NAMALWA (cell line): ENCODE measurements at places on chromosomes 7 and 10.

DNA sequence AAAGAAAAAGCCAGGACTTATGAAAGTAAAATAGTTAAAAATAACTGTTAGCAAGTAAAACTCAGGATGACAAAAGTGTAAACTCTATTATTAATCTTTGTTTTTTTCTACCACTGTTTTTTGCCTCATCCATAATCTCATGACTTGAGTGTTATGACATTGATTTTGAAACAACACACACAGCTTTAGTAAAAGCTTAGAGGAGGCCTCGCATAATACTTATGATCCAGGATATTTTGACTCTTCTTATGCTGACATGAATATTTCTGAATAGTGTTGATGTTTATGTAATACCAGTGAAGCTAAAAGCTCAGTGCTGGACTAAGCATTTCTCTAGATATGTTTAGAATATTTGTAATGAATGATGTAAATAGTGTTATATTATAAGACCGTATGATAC is 10.5 kb downstream of the KAT6B start:
- DNase-seq = no peak

DNA sequence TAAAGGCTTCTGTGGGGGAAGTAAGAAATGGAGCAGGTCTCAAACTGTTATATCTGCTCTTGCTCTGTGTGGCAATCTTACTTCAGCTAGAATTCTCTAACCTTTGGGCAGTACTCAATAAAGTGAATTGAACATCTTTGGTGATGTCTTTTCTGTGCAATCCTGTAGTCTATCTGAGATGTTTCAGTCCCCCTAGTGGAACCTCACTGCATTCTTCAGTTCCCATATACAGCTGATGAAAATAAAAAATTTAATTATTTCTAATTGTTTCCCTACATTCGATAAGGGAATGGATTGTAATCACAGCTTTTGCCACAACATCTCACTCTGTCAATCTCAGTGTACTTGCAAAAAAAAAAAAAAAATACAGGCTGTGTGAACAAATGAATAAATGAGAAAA is 522.6 kb downstream of the DNAJB9 start:
- DNase-seq = peak; percentile 26

GRCh38 chr10:112958275-112958995 is 8.4 kb downstream of the TCF7L2 start:
- DNase-seq = no peak

- DNase-seq = no peak
These were observed 144.1 kb downstream of the DLG5 start for GRCh38 chr10:77782328-77783061.

DNA sequence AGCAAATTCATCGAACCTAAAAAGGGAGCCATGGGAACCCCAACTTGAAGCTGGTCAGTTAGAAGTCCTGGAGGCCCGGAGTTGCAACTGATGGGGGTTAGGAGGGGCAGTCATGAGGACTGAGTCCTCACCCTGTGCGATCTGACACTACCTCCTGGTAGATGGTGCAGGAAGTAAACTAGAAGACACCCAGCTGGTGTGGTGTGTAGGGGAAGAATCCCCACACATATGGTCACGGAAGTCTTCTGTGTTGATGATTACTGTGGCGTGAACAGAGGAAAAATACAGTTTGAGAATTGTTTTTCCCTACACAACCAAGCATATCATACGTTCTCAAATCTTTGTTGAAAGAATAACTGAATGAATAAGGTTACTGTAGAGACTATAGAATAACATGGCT is 164.6 kb upstream of the KCTD7 start:
- no peak for DNase-seq

DNA sequence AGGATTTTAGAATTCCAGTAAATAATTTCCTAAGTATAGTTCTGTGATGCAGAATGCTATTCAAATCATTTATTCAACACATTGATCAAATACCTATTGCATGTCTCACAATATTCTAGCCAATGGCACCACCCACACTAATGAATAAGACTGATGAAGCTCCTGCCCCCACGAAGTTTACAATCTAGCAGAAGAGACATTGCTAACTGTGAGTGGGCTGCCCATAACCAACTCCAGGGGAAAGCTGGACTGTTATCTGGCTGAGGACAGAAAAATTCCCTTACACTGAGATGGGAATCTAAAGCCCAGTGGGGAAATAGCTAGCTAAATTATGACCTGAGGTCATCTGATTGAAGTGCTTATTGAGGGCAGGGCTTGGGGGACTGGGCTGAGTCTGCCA is 128.8 kb upstream of the LYZL2 start:
- DNase-seq = no peak

- no peak for DNase-seq
These were observed 20.5 kb upstream of the INPP5A start for GRCh38 chr10:132516771-132517725.

DNA sequence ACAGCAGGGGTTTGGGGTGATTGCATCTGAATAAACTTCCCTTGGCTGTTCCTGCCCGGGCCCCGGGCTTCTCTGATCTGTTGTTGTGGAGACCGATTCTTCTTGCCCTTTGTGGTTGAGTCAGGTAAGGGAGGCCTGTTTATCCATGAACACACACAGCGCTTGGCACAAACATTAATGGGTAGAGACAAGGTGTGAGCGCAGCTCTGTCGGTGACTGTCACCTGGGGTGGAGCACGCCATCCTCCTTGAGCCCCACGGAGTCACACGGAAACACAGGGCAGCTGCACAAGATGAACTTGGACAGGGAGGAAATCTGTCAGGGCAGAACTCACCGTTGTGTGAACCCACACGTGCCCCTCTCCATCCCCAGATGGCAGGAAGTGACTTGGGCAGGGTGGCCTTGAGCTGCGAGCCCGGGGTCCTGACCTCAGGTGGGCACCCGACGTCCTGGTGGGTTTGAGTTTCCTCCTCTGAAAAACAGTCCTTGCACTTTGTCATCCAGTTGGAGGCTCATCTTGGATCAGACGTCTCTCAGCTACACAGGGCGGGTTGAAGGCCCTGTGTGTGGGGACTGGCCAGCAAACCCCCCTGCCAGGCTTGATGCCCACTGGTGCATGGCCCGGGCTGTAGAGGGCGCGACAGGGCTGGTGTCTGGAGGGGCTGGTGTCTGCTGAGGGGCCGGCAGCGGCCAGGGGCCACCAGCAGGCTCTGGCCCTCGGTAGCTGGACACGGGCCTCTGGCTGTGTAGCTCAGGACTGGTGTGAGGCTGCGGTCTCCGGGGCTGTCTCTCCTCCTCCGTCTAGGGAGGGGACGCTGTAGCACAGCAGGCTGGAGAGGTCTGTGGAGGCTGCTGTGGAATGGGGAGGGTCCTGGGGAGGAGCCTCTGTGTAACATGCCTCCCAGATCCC is 24.2 kb upstream of the SHH start:
- no peak for DNase-seq

GRCh38 chr10:21141946-21142492 is 244.9 kb upstream of the NEBL start:
- no peak for DNase-seq

GRCh38 chr10:6482737-6483357 is 97.2 kb downstream of the PRKCQ start:
- no peak for DNase-seq

GRCh38 chr10:27673065-27673464 is 72.6 kb downstream of the MKX start:
- DNase-seq = no peak

- DNase-seq = peak; percentile 46
These were observed 162.3 kb upstream of the KLF14 start for GRCh38 chr7:130896051-130896881.

- no peak for DNase-seq
These were observed 52.2 kb downstream of the SHOC2 start for GRCh38 chr10:110971638-110972037.

DNA sequence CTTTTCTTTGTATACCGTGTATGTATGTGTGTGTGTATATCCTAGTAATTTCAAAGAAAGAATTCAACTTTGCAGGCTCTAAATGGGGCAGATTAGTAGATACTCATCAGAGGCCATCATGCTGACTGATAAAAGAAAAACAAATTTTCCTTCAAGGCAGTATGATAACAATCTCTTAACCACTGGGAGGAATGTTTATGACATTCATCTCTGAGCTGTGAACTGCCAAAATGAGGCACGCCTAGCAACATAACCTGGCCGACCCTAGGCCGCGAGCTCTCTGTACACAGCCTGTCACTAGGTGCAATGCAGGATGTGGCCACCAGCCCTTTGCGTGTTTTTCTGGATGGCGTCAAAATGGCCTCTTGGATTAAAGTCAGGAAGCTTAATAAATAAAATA is 343.7 kb upstream of the GALNT17 start:
- DNase-seq = no peak

DNA sequence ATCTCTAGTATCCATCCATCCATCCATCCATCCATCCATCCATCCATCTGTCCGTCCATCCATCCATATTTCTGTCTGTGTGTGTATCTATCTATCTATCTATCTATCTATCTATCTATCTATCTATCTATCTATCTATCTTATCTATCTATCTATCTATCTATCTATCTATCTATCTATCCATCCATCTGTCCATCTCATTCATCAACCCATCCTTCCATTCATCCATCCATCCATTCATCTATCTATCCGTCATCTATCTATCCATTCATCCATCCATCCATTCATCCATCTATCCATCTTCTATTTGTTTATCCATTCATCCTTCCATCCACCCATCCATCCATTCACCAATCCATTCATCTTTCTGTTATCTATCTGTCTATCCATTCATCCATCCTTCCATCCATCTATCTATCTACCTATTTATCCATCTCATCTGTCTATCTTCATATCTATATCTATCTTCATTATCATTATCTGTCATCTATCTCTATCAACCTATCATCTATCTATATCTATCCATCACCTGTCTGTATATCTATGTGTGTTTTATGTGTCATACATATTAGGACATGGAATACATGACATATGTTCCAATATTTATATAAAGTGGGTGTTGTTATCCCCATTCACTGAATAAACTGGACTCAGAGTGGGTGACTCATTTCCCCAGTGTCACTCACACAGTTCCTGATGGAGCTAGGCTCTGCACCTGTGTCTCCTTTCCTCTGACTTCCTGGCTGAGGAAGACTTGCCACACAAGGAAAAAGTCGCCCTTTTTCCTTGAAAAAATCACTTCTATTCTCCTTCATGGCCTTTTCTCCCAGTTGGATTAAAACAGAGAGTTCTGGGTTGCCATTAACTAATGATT is 200.1 kb downstream of the CCDC3 start:
- DNase-seq = no peak
